ENCODE measurements at places on chromosomes 2 and 18.

DNA sequence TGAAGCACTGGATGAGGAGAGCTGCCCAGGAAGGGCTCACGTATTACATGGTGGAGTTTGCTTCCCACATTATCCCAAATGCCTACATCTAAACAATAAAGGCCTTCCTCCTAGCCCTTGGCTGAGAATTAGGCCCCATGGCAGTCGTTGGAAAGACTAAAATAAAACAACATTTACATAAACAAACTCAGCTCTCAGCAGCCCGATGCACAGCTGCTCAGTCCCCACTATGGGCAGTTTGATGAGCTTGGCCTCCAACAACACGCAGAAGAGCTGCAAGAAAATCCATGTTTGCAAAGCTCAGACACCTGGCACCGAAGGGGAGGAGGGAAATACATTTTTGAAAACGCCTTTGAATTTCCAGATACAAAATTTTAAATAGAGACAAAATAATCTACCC is 352.4 kb downstream of the EIPR1 start:
- DNase-seq, result no peak

GRCh38 chr18:79684283-79684631 is 4.7 kb downstream of the CTDP1 start:
- DNase-seq, result peak; percentile 25

DNA sequence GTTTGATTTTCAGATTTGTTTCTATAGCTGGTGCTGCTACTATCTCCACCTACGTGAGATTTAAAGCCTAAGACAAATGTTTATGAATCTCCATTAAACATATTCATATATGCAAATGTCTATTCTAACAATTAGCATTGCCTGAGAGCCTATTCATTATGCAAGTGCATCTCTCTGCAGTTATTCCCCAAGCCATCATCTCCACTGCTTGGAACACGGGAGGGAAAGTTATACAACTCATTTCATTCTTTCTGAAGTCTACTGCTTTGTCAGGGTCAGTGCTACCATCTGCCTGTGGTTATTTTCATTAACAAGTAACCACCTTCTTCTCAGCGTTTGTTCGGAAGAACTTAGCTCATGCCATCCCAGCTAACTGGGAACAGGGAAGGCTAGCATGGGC is 188.8 kb upstream of the REV1 start:
- DNase-seq, result no peak

GRCh38 chr2:102603904-102604303 is 15.4 kb upstream of the SLC9A2 start:
- no peak for DNase-seq

DNA sequence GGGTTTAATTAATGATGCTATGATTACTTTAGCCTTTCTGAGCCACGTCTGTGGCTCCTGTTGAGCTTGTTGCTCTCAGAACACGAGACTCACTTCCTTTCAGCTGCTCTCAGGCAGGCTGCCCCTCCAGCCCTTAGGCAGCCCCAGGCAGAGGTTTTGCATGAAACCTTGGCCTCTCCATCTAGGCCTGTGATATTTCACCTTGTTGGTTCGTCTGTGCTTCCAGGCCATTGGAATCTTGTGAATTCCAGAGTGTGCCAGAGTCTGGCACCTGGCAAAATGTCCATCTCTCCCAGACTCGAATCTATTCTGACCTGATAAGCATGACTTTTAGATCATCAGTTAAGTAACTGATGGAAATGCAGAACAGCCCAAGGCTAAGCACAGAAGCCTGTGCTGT is 254.1 kb downstream of the LOXHD1 start:
- no peak for DNase-seq

GRCh38 chr2:230938516-230939065 is 13.5 kb upstream of the GPR55 start:
- DNase-seq, result no peak

DNA sequence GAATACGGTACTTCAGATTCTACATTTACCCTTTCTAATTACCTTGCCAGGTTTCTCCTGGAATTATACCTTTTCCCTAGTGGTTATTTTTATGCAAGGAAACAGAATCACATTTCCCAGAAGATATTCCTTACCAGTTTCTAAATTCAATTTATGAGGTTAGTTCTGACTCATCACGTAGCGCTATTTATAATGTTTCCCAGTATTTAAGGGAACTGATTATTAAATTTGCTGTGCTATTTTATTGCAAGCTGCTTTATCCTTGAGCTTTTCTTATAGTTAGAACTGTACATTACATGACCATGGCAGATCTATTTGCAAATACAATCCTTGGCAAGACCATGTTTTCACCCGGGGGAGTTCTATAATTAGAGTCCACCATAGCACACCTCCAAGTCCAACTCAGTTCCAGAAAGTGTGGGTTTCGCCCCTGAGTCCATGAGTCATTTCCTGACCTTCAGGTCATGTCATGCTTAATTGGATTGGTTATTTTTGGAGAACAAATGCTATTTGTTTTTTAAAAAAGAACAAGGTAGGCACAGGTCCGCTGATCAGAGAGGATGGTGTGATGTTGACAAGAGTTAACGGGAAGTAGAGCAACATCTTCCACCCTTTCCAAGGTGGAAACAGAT is 126.6 kb downstream of the ZNF532 start:
- DNase-seq, result no peak
